ENCODE measurements at places on chromosomes 12 and 14. TPM values are rescaled to one million over a fixed set of nuclear protein-coding genes. Genes with fewer than 3 reads are reported as not detected.

The APPL2 gene
- total RNA-seq = 73.9 TPM

GRCh38 chr12:25087596-25087995 lies 107.4 kb downstream of the DNAI7 start:
- DNase-seq = no peak

- DNase-seq = no peak
Observed at GRCh38 chr14:90587918-90588317, 191.1 kb downstream of the CALM1 start.

The RND1 gene
- total RNA-seq = 1.8 TPM

The SCN8A gene
- total RNA-seq = 3.3 TPM

The ANKS1B gene
- total RNA-seq = 37.7 TPM

- DNase-seq = no peak
Observed at GRCh38 chr12:104964856-104965205, 6.7 kb upstream of the SLC41A2 start.
